ENCODE measurements at places on chromosomes 3 and 15. TPM values are rescaled to one million over a fixed set of nuclear protein-coding genes. Genes with fewer than 3 reads are reported as not detected.

SMC4 gene
- total RNA-seq, result 207 TPM

VWA5B2 gene
- not detected for total RNA-seq

AHSG gene
- not detected for total RNA-seq

ANKRD34C gene
- not detected for total RNA-seq

CLDN11 gene
- not detected for total RNA-seq

IMPG2 gene
- total RNA-seq, result 0.71 TPM

MOBP gene
- not detected for total RNA-seq

ZBTB38 gene
- 33.3 TPM for total RNA-seq

SLC7A14 gene
- total RNA-seq, result not detected

CCRL2 gene
- 3.7 TPM for total RNA-seq

GRCh38 chr3:166060789-166061479, 223.7 kb upstream of the BCHE start:
- ATAC-seq, result no peak

GRCh38 chr3:56870436-56870835, 68.7 kb upstream of the ARHGEF3 start:
- ATAC-seq, result peak; percentile 57

GRCh38 chr15:66411190-66411589, 24.5 kb downstream of the MAP2K1 start:
- ATAC-seq, result no peak

DNA sequence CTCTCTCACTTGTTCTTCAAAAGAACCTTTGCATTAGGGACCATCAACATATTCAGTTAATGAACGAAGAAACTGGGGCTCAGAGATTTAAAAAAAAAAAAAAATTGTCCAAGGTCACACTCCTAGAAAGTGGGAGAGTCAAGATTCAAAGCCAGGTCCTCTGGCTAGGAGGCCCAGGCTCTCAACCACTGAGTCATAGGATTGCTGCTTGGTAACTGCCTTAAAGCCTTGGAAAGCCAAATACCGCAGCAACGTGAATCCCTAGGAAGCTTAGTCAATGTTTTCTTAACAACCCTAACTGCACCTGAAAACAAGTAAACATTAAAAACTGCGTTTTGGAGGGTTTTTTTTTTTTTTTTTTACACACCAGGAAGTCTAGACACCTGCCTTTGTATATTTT, 156.8 kb downstream of the WNT5A start:
- no peak for ATAC-seq

DNA sequence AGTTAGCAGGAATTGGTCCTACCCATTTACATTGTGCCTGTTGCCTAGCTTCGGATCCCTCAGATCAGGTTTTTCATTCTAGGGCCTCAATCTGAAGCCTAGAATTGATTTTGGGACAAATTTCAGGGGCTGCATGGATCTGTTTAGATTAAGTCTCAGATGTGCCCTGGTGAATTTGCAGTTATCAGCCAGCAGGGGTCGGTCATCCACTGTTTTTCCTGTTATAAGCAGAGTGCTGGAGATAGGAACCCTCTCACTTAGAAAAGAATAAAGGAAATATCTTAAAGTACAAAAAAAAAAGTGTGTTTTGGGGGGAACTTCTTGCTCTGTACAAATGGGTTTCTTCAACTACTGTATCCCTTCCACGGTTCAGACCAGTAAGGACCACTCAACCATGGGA, 212.5 kb downstream of the BCHE start:
- no peak for ATAC-seq

DNA sequence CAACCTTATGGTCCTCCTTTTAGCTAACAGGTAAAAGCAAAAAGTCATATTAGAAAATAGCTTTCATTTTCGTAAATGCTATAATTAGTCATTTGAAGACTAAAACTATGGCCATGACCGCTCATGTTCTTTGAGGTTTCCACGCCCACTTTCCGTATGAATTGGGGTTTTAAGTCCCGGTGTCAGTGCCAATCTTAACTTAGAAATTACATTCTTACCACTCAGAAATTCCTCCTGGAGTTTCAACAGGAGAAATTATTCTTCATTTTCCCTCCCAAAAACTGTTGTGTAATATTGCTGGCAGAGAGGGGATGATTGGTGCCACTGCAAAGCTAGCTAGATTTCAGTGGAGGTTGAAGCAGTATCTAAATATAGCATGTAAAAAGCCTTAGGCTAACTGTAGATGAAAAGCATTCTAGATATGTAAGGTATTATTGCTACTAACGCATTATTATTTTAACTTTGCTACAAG, 71.0 kb upstream of the MDFIC2 start:
- no peak for ATAC-seq

GRCh38 chr3:32897981-32898623, 53.3 kb upstream of the CCR4 start:
- ATAC-seq, result no peak

- no peak for ATAC-seq
Measured at GRCh38 chr3:161914703-161915417, 418.3 kb downstream of the OTOL1 start.

GRCh38 chr3:46484911-46485778, 12.6 kb upstream of the RTP3 start:
- ATAC-seq, result no peak

- no peak for ATAC-seq
Measured at GRCh38 chr15:28902856-28903255, 17.1 kb downstream of the APBA2 start.

- no peak for ATAC-seq
Measured at GRCh38 chr3:143951351-143951971, 20.2 kb upstream of the DIPK2A start.
